ENCODE measurements at places on chromosomes 1 and 21. TPM values are rescaled to one million over a fixed set of nuclear protein-coding genes. Genes with fewer than 3 reads are reported as not detected.
A peak's percentile ranks its signal among the peaks of the same experiment; 100 is the strongest.

Gene PTPN22
- 7.2 TPM for total RNA-seq

Gene HAPLN2
- total RNA-seq, result not detected

Gene SPATA17
- total RNA-seq, result 1.3 TPM

Gene HCRTR1
- total RNA-seq, result not detected

Gene MMP23B
- total RNA-seq, result 2.7 TPM

Gene EXTL1
- total RNA-seq, result 2.8 TPM

DNA sequence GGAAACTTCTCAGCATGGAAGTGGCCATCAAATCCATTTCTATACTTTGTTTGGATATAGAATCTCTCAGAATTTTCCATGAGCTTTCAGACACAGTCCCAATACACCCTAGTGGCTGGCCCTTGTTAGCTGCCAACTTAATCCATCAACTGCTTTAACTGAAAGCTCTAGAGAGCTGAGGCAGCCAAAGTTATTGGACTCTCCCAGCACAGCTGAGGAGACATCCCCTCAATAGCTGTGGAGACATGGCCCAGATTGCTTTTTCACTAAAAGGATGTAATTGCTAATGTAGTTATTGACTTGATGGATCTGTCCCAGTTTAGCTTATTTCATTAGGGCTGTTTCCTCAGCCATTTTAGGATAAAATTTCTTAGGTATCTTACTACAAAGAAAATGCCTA, 94.8 kb upstream of the PRMT6 start:
- H3K27ac ChIP-seq, result no peak overlapping the region
- no peaks in the 10 kb centered on the region for H3K4me1 ChIP-seq
- H3K27me3 ChIP-seq, result no peaks in the 10 kb centered on the region
- DNase-seq, result no peak
- no peak overlapping the region for H3K4me3 ChIP-seq

GRCh38 chr1:74380252-74380651, 132.2 kb downstream of the LRRC53 start:
- H3K4me3 ChIP-seq, result no peak overlapping the region
- H3K36me3 ChIP-seq, result no peaks in the 10 kb centered on the region
- DNase-seq, result no peak
- no peaks in the 10 kb centered on the region for H3K27me3 ChIP-seq
- H3K27ac ChIP-seq, result no peak overlapping the region

GRCh38 chr1:23497777-23498439, 13.9 kb upstream of the ASAP3 start:
- H3K27me3 ChIP-seq, result no peaks in the 10 kb centered on the region
- H3K36me3 ChIP-seq, result no peaks in the 10 kb centered on the region
- no peak overlapping the region for H3K27ac ChIP-seq

DNA sequence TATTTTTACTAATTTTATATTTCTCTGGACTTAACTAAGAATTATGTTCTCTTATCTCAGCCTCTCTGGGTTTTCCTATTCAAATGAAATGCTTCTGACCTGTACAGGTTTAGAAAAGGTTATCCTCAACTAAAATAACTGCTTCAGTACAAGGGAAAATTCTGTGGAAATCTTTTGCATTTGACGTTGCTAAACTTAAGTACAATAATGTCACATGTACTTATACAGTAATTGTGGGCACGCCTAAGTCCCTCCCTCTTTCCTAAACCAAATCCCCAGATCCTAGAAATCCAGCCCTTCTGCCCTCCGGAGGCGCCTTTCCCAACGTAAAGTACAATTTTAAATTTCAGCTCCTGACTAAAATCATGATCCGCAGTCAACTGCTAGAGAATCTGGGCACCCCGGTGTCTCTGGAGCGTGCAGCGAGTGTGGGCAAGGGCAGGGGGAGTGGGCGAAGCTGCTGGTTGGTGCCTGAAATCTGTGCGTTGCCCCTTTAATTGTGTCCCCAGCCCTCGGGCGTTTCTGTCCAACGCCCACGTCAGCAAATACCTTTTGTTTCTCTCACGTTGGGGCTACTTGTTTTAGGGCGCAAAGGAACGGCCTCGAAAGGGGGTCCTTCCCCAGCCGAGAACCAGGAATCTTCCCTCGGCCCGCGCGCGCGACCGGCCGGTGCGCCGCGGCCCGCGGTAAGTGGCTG, at the start of gene ZBTB8A:
ZBTB8A (plus strand) TSS at position 541 of the 697 bp plus-strand sequence. CDS start 53,505 bp downstream, outside the sequence.
- no peaks in the 10 kb centered on the region for H3K4me1 ChIP-seq
- H3K4me3 ChIP-seq, result peak within 1 kb of the TSS; percentile 61
- no peaks in the 10 kb centered on the region for H3K27me3 ChIP-seq
- H3K36me3 ChIP-seq, result no peaks in the 10 kb centered on the region

DNA sequence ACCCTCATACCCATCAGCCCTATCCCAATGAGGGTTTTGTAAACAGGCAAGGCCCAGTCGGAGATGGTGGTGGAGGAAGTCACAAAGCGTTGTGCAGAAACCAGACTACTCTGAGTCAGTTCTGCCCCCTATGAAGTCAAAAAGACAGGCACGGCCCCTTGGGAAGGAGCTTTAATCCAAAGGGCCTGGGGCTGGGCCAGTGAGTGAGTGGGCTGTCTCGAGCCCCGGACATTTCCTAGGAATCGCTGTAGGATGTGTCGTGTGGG, 442 bp upstream of the AHCYL1 start:
- H3K4me1 ChIP-seq, result no peaks in the 10 kb centered on the region
- peak overlapping the region; percentile 85 for H3K4me3 ChIP-seq
- DNase-seq, result no peak
- H3K27me3 ChIP-seq, result no peaks in the 10 kb centered on the region
- peak overlapping the region; percentile 95 for H3K27ac ChIP-seq
- H3K36me3 ChIP-seq, result no peaks in the 10 kb centered on the region

DNA sequence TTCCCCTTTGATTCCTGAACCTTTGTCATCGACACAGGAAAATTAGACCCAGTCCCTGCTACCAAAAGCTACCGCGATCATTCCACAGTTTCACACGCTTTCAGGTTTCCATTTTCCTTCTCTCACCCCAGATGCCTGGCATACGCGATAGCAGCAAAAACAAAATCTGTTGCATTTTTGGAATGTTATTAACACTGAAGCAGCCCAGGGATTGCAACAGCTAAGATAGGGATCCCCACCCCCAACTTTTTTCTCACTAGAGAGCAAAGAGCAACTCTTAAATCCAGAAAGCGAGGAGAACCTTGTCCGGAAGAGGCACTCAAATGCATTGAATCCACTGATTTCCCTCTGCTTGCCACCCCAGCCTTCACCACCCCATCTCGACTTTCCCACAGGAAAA, 8.9 kb downstream of the OVAAL start:
- no peaks in the 10 kb centered on the region for H3K27me3 ChIP-seq
- H3K4me1 ChIP-seq, result no peaks in the 10 kb centered on the region
- DNase-seq, result no peak
- no peaks in the 10 kb centered on the region for H3K36me3 ChIP-seq

GRCh38 chr1:37319284-37319683, 155.1 kb upstream of the ZC3H12A start:
- H3K36me3 ChIP-seq, result no peaks in the 10 kb centered on the region
- H3K4me1 ChIP-seq, result no peaks in the 10 kb centered on the region
- no peak overlapping the region for H3K27ac ChIP-seq
- H3K27me3 ChIP-seq, result peaks cover 38% of the 10 kb centered on the region
- no peak for DNase-seq
- no peak overlapping the region for H3K4me3 ChIP-seq

GRCh38 chr1:117026361-117026760, 24.8 kb downstream of the CD101 start:
- H3K27me3 ChIP-seq, result no peaks in the 10 kb centered on the region
- H3K4me3 ChIP-seq, result no peak overlapping the region
- DNase-seq, result no peak
- H3K27ac ChIP-seq, result no peak overlapping the region
- H3K4me1 ChIP-seq, result no peaks in the 10 kb centered on the region

- no peaks in the 10 kb centered on the region for H3K36me3 ChIP-seq
- no peaks in the 10 kb centered on the region for H3K4me1 ChIP-seq
- H3K27ac ChIP-seq, result no peak overlapping the region
- no peaks in the 10 kb centered on the region for H3K27me3 ChIP-seq
These were observed 327.9 kb downstream of the TTLL7 start for GRCh38 chr1:83670909-83671565.

GRCh38 chr21:42580793-42581321, 67.2 kb downstream of the SLC37A1 start:
- H3K4me3 ChIP-seq, result no peak overlapping the region
- DNase-seq, result no peak
- H3K27me3 ChIP-seq, result no peaks in the 10 kb centered on the region
- no peaks in the 10 kb centered on the region for H3K4me1 ChIP-seq
- no peak overlapping the region for H3K27ac ChIP-seq

GRCh38 chr1:96387785-96388184, 333.8 kb upstream of the PTBP2 start:
- no peaks in the 10 kb centered on the region for H3K27me3 ChIP-seq
- no peak overlapping the region for H3K4me3 ChIP-seq
- no peaks in the 10 kb centered on the region for H3K36me3 ChIP-seq
- no peak for DNase-seq
- no peaks in the 10 kb centered on the region for H3K4me1 ChIP-seq
- no peak overlapping the region for H3K27ac ChIP-seq

DNA sequence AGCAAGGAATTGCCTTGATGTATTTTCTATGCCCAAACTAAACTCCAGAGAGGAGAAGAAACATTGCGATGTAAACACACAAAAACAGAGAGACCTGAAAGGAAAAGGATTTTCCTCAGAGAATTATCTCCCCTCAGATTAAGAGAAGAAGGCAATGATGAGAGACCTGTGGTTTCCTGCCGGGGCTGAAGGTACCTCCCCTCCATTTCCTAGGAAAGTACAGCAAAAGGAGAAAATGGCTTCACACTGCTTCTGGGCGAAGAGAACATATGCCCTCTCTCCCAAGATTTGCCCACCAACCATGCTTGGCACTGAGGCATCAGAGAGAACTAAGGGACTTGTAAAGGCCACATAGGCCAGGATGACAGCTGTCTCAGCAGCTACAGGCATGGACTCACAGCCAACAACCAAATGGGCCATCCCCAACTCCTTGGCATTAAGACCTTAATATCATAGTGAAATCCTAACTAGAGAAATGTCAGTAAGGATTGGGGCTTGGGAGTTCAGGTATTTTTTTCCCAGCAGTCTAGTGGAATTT, 523.0 kb downstream of the PTPRC start:
- H3K27ac ChIP-seq, result no peak overlapping the region
- no peak overlapping the region for H3K4me3 ChIP-seq
- H3K27me3 ChIP-seq, result no peaks in the 10 kb centered on the region
- no peak for DNase-seq
- no peaks in the 10 kb centered on the region for H3K4me1 ChIP-seq

- no peaks in the 10 kb centered on the region for H3K36me3 ChIP-seq
- DNase-seq, result no peak
- no peaks in the 10 kb centered on the region for H3K4me1 ChIP-seq
- peak overlapping the region; percentile 21 for H3K27ac ChIP-seq
- no peaks in the 10 kb centered on the region for H3K27me3 ChIP-seq
These were observed 14.7 kb upstream of the OVAAL start for GRCh38 chr1:180544050-180544449.

- H3K27ac ChIP-seq, result no peak overlapping the region
- no peaks in the 10 kb centered on the region for H3K36me3 ChIP-seq
- no peak overlapping the region for H3K4me3 ChIP-seq
- no peak for DNase-seq
- no peaks in the 10 kb centered on the region for H3K4me1 ChIP-seq
- H3K27me3 ChIP-seq, result peaks cover 9% of the 10 kb centered on the region
These were observed 10.5 kb upstream of the LELP1 start for GRCh38 chr1:153192697-153193096.

GRCh38 chr21:44093761-44094160, 13.4 kb upstream of the PWP2 start:
- H3K27ac ChIP-seq, result no peak overlapping the region
- H3K27me3 ChIP-seq, result no peaks in the 10 kb centered on the region
- H3K4me3 ChIP-seq, result no peak overlapping the region
- H3K4me1 ChIP-seq, result no peaks in the 10 kb centered on the region
- peaks cover 3% of the 10 kb centered on the region for H3K36me3 ChIP-seq
- no peak for DNase-seq

DNA sequence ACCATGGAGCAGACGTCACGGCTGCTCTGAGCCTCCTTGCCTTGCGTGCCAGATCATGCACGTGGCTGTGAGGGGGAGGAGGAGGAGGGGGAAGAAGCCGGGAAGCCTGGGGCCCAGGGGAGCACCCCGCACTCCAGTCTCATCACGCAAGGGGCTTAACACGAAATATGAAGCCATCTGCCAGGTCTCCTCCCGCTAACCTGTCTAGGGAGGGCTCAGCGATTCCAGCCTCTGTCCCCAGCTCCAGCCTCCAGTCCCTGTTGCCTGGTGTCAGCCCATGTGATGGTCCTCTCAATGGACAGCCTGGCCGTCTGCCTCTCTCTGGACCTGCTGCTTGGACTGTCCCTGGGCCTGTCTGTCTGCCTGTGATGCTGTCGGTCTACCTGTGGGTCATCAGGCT, 22.5 kb upstream of the C1QA start:
- no peak for DNase-seq

GRCh38 chr1:20361805-20362381, 71.2 kb downstream of the VWA5B1 start:
- no peak overlapping the region for H3K4me3 ChIP-seq
- H3K4me1 ChIP-seq, result no peaks in the 10 kb centered on the region
- H3K36me3 ChIP-seq, result no peaks in the 10 kb centered on the region
- DNase-seq, result no peak

DNA sequence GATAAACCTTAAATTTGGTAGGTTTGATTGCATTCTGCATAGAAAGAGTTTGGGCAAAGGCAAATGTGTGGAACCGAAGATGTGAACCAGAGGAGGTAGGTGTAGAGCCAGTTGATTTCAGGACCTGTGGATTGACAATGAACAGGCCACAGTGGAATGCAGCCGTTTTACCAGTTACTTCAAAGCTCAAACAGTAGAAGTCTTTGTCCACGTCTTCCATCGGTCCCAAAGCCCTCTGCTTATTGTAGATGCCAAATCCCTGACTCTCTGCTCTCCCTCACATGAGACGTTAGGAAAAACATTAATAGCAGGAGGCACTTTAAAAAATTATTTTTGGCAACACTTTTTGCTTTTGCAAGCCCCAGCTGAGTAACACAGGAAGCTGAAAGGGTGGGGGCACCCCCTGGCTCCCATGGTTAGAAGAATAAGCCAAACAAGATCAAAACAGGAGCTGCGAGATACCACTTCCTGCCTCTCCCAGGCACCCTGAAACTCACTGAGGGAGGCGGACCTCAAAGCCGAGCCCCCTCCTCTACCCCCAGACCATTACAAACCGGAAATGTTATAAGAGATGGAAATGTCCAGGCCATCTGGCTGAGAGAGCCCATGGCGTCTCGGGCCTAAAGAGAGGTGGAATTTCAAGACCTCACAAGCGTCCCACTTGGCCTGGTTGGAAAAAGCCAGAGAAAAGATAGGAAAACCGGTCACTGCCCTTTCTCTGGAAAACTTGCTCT, 13.5 kb downstream of the TRAF3IP3 start:
- H3K4me1 ChIP-seq, result no peaks in the 10 kb centered on the region
- peak; percentile 68 for DNase-seq
- no peaks in the 10 kb centered on the region for H3K36me3 ChIP-seq
